Immature natural killer cell (primary cell): ENCODE measurements at places on chromosomes 1 and 21. TPM values are rescaled to one million over a fixed set of nuclear protein-coding genes. Genes with fewer than 3 reads are reported as not detected.

- DNase-seq: no peak
Observed at GRCh38 chr1:153818876-153819275, 43.7 kb downstream of the SLC27A3 start.

- DNase-seq: no peak
Observed at GRCh38 chr1:225464851-225465792, 37.3 kb upstream of the LBR start.

- no peak for DNase-seq
Observed at GRCh38 chr1:210397252-210397651, 68.5 kb downstream of the HHAT start.

DNA sequence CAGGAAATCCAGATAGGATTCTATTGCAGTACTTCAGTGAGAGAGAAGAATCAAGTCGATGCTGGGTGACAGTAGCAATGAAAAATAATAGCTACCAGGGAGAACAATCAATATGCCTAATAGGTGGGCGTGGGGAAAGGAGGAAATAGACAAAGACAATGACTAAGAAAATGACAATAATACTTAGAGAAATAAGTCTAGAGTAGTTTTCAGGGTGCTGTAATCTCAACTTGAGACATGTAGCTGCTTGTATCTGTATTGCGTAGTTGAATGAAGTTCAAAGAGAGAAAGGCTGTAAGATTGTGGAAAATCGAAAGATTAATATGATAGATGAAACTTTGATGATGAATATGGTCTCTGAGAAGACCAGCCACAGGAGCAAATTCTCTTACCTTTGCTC is 2.6 kb downstream of the STXBP3 start:
- DNase-seq: no peak

- no peak for DNase-seq
Observed at GRCh38 chr21:44326272-44326647, 12.9 kb downstream of the CFAP410 start.

DNA sequence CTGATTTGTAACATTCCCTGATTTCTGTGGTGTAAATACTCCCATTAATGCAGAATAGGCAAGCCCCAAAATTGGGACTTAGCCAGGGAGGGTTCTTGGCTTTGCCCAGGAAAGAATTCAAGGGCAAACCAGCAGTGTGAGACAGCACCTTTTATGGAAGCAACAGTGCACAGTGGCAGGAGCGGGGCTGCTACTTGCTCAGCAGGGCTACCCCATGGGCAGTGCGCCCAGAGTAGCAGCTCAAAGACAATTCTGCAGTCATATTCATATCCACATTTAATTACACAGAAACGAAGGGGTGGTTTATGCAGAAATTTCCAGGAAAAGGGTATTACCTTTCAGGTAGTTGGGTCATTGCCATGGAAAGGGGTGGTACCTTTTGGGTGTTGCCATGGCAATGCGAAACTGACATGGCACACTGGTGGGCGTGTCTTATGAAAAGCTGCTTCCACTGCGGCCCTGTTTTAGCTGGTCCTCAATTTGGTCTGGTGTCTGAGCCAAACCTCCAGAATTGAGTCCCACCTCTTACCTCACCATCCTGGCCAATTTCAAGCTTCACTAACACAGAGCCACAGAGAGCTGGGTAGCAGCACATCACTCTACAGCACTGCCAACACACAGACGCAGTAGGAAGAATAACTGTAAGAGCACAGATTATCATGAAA is 35.9 kb downstream of the FHAD1 start:
- DNase-seq: no peak

GRCh38 chr1:65630855-65631254 is 161.8 kb upstream of the PDE4B start:
- no peak for DNase-seq

DNA sequence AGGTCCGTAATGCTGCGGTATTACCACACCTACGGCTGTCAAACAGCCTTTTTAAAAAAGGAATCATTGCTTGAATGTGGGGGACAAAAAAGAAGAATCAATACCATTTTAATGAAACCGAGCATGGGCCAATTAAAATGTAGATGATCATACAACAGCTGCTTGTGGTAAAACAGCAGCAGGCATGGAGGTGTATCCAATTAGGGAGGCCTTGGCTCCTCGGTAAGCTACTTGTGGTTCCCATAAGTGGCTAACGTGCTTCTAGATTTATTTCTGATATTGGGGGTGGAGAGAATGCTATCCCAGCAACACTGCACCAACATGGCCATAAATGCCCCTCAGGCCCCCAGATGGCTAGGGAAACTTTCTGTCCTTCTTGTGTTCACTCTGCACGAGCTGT is 1.8 kb downstream of the PTPN14 start:
- no peak for DNase-seq

DNA sequence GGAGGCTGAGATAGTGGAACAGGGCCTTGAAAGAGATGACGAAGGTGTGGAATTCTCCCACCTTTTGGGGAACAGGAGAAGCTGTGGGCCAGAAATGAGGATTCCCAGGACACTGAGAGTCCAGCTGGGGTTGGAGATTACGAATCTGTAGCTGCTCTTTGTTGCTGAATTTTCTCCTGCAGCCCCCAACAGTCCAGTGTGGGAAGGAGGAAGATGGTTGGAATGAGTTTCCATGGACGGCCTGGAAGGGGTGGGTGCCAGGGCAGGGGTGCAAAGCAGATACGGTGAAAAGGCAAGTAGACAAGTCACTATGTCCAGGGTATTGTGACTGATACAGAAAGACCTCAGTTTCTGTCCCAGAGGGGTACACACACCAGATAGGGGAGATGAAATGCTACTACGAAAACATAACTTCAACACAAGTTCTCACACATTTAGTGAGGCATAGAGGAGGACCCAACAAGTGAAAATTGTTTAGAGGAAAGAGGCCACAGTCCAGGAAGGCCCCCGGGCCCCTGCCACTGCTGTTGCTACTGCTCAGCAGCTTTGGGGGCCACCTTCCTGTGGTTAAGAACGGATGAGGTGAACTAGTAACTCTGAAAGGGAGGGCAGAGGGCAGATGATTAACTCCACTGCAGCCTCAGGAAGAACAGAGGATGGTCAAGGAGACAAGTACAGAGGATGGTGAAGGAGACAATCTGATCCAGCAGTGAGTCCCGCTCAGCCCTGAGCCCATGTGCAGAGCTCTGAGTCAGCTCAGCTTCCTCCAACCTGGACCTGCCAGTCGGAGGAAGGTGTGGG is 7.3 kb downstream of the CD244 start:
- peak; percentile 70 for DNase-seq

- DNase-seq: no peak
Observed at GRCh38 chr1:69510026-69510425, 57.7 kb upstream of the LRRC7 start.

GRCh38 chr1:156931211-156931952 is 10.9 kb downstream of the LRRC71 start:
- DNase-seq: no peak

GRCh38 chr21:37658817-37659458 is 257.3 kb downstream of the KCNJ6 start:
- no peak for DNase-seq

DNA sequence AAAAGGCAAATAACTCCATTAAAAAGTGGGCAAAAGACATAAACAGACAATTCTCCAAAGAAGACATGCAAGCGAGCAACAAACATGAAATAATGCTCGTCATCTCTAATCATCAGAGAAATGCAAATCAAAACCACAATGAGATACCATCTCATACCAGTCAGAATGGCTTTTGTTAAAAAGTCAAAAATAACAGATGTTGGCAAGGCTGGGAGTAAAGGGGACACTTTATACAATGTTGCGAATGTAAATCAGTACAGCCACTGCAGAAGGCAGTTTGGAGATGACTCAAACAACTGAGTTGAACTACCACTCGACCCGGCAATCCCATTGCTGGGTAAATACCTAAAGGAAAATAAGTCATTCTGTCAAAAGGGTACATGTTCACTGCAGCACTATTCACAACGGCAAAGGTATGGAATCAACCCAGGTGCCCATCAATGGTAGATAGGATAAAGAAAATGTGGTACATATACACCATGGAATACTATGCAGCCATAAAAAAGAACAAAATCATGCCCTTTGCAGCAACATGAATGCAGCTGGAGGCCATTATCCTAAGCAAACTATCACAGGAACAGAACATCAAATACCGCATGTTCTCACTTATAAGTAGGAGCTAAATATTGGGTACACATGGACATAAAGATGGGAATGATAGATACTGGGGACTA is 25.9 kb downstream of the TSPAN2 start:
- peak; percentile 47 for DNase-seq

DNA sequence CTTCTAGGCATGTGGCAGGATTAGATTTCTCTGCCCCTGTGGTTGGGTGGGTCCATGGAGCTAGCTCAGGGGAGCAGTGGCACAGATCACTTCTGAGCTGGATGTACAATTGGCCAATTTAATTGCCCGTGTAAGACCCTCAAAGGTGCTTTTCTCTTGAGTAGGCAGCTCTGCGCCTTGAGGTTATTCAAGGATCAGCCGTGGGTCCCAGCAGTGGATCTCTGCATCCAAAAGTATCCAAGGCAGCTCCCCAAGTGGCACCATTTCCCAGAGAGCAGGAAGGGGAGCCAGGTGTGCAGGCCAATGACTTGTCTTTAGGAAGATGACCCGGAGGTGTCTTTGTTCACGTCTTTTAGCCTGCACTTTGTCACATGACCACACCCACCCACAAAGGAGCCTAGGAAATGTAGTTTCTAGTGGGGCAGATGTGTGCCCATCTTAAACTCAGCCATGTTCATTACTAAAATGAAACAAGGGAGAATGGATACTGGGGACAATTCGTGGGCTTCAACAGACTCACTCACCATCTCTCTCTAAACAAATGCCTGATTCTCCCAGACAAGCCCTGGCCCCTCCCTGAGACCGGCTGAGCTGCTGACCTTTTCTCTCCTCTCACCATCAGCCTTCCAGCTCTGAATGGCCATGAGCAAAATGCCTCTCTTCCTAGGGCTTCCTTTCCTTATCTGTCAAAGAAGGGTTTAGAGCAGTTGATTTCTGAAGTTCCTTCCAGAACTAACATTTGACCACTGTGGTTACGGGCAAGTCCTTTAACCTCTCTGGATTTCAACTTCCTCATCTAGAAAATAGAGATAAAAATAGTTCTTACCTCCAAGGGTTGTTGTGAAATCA is 41.4 kb upstream of the TENT5C start:
- DNase-seq: no peak

- no peak for DNase-seq
Observed at GRCh38 chr1:107541412-107541811, 400.6 kb downstream of the NTNG1 start.

DNA sequence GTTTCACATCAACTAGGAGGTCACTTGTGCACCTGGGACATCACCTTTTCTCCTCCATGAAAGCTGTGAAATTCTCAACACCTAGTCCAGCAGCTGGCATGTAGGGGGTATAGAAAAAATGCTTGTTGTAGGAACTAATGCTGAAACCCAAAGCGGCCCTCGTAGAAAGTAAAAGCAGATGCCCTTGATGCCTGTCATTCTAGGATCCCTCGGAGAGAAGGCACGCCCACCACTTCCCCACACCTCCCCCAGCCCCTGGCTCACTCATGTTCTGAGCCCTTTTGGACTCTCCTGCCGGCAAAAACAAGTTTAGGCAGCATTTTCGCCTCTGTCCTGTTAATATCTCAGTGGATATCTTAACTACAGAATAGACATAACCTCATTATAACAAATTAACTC is 36.5 kb downstream of the RIPK4 start:
- DNase-seq: no peak

Gene VSIG8
- polyA plus RNA-seq: not detected

Gene CEP170
- 8.0 TPM for polyA plus RNA-seq

Gene HTR1D
- polyA plus RNA-seq: not detected

Gene EPHA8
- not detected for polyA plus RNA-seq

Gene DPT
- not detected for polyA plus RNA-seq

Gene STIL
- polyA plus RNA-seq: 1.8 TPM

Gene KIF21B
- polyA plus RNA-seq: 2.9 TPM
